GM23248 (cell line): ENCODE measurements at places on chromosomes 6 and 20. TPM values are rescaled to one million over a fixed set of nuclear protein-coding genes. Genes with fewer than 3 reads are reported as not detected.
A peak's percentile ranks its signal among the peaks of the same experiment; 100 is the strongest.

Gene ASIP
- not detected in 2 replicates for total RNA-seq

DNA sequence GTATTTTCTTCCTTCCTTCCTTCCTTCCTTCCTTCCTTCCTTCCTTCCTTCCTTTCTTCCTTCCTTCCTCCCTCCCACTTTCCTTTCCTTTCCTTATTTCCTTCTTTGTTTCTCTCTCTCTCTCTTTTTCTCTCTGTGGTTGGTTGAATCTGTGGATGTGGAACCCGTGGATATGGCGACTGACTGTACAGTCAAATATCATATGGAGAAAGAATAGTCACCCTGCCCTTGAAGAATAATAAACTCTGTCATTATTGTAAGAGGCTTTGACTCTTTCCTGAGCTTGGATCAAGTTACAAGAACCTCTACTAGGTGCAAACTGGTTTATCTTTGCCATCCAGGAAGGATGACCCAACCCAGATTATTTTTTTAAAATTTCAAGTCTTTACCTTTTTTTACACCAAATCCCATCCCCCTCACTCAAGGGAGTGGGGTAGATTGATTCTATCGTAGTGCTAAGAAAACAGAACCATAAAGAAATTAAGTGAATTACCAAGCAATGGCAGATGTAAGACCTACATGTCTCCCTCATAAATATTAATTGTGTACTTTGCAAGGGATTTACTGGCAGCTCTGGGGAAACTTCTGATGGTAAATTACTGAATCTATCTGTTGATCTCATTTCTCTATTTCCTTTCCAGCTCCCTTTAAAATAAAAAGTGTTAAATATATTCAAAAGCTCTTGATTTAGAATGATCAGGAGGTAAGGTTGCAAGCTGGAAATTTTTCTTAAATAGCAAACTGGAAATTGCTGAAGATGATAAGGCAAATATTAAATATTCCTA is 667.5 kb downstream of the UTRN start:
- no peak for DNase-seq

Gene TMEM244
- total RNA-seq: not detected in 2 replicates

DNA sequence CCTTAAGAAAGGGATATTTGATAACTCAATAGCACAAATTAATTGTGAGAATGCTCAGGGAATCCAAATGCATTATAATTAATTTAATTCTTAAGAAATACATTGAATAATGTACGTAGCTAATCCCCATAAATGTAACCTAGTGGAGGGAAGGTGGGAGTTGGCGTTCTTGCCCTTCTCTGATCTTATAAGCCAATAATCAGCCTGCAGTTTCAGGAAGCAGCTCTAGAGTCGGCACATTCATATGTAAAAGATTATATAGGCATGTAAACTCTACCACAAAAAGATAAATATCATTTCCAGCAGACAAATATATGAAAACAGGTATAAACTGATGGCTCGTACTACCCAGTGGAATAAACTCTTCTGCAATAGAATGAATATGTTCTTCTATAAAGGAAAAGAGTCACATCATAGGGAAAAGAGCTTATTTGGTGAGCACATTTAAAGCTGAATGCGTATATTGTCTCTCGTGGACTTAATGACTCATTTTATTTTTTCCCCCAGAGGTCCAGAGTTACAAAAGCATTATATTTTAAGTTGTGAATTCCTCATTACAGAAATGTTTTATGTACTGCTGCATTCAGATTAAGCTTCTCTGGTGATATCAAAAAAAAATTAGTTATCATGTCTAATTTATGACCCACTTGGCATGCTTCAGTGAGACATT is 112.2 kb downstream of the TFAP2A start:
- no peak for DNase-seq

Gene CALHM4
- not detected in 2 replicates for total RNA-seq

Gene CD2AP
- 17.8 and 22.8 TPM in 2 replicates for total RNA-seq

DNA sequence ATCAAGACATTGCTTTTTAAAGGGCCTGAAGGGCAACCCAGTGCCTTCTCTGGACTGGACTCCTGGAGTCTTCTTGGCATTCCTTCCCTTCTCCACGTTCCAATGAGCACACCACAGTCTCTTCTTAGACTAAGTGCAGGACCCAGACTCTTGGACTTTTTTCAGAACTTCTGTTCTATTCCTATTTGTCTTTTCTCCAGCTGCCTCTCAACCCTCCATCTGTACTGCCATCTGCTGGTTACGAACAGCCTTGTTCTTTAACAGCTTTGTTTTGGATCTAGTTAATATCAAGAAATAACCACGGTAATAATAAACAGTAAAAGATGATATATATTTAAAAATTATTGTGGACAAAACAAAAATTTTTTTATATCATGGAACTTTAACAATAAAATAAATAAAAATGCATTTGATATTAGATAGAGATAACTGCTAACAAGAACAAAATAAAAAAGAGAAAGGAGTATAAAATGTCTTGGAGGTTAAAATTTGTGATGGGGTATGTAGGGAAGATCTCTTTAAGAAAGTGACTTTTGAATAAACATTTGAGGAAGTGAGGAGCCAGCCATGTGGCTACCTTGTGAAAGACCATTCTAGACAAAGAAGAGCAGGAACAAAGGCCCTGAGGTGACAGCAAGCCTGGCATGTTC is 105.1 kb upstream of the HCRTR2 start:
- peak; percentile 72 for DNase-seq

Gene KIF13A
- 46.0 and 47.3 TPM in 2 replicates for total RNA-seq

Gene MUC22
- total RNA-seq: not detected in 2 replicates

Gene PRSS35
- not detected in 2 replicates for total RNA-seq

- DNase-seq: peak; percentile 82
Measured at GRCh38 chr6:31734821-31735406, 1.4 kb downstream of the CLIC1 start.

DNA sequence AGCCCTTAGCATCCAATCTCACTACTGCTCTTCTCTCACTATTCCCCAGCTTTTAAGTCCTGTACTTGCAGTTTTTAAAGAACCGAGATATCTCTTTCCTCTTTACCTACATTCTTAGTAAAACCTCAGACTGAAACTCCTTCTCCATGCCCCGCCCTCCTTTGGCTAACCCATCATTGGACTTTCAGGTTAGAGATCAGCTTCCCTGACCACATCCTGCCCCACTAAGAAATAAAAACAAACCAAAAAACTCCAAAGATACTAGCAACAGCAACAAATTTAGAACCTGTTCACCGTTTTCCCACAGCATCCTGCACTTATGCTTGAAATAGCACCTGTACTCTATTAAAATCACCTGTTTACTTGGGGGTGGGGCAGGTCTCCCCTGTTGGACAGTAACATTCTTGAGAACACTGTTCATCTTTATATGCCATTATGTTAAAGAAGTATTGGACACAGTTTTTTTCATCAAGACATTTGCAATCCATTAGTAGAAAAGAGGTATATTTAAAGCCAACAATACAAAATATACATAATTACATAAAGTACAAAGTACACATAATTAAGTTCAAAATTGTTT is 16.3 kb upstream of the SMAP1 start:
- DNase-seq: no peak

DNA sequence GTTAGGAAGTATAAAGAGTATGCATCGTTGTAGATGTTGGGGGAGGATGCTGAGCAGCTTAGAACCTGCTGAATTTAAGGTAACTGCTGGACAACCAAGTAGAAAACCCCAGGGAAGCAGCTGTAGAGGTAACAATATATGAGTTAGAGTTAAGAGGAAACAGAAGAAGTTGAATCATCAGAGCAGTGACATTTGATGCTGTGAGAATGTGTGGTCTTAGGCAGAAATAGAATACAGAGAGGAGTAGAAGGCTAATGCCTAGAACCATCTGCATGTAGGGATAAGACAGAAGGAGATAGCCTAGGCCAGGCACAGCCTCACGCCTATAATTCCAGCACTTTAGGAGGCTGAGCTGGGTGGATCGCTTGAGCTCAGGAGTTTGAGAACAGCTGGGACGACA is 22.6 kb upstream of the DYNLRB1 start:
- DNase-seq: no peak

Gene CDSN
- total RNA-seq: not detected in 2 replicates
